ENCODE measurements at places on chromosomes 7 and 10.

- no peak for DNase-seq
Measured at GRCh38 chr10:117237401-117237991, 3.4 kb upstream of the SLC18A2 start.

DNA sequence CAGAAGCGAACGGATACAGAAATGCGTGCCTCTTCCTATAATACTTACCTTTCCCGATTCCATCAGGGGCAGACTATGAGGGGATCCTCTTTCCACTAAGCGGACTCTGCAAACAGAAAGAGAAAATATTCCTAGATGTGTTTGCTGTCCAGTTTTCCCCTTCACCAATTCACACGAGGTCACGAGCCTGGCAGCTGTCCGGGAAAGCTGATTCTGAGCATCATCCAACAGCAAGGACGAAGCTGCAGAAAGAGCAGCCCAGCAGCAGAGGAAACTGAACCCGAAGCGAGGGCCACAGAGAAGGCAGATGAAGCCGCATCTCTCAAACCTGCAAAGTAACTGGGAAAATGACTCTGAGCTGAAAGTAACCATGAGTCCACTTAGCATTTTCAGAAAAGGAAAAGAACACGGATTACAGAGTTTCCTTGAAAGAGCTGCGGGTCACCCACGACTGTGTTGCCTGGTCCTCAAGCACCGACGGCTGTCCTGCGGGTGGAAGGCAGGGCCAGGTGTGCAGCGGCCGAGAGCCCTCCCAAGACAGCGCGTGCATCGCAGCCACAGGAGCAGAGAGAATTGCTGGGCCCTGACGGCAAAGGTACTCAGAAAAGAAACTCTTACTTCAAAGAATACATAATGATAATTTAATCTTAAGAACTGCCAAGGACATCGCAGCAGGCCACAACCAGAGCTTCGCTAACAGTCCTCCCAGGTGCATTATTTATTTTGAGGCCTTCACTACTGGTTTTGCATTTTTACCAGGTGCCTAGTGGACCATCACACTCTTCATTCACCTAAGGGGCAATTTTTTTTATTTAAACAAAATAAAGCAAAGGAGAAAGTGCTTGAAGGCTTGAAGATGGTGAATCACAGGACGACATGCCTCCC is 153.3 kb downstream of the ZMYND11 start:
- no peak for DNase-seq

DNA sequence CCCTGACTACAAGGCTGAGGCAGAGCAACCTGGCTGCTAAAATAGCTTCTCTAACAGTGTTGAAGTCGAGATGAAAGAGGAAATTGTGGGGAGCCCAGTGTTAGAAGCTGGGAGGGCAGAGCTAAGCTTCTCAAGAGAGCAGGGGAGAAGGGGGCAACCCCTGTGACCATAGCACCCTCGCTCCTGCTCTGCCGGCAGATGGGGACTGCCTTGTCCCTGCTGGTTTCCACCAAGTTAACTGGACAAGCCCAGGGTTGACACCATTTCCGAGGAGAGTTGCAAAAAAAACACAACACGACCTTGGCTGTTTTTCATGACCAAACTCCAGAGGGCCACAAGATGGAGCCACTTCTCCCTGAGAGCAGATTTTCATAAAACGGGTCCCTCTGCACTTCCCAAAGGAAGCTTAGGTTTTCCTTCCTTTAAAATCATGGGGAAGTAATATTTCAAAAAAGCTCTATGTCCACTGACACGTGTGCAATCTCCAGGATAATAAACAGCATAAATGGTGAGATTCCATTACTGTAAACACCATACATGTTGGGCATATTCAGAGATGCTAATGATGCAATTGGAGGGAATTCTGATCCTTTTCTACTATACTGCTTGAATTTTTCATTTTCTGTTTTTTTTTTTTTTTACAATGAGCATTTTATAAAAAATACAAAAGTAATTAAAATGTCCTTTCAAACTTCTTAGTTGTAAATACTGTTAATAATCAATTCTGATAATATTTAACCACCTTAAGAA is 140.4 kb downstream of the PIP4K2A start:
- no peak for DNase-seq

DNA sequence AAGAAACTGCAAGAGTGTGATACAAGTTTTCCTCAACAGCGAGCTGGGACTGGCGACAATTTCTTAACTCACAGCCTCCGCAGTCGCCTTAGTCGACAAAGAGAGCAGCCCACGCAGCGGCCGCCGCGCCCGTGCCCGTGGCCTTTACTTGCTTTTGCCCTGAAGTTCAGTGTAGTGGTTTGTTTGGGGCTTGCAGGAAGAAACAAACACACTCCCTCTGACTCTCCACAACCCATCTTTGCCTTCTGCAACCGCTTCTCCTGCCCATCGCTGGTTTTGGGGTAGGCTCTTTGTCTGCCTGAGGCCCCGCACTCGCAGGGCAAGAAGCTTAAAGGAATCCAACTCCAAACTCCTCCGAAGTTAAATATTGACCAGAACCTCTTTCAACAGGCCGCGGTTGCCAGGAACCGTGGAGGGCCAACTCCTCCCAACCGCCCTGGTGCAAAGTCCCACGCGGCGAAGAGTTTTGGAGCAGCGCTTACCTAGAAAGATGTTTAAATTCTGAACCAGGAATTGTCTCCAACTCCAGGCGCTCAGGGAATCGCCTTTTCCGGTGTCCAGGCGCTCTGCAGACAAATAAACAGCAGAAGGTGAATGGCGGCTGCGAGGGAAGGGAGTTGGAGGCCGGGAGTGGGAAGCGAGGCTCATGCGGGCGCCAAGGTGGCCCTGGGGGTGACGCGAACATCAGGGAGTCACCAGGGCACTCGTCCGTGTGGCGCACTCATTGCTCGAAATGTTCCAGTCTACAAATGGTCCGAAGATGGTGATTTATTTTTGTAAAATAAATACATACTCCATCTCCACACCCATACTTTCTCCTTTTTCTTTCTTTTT is 8.3 kb downstream of the HOXA4 start:
- DNase-seq, result no peak

DNA sequence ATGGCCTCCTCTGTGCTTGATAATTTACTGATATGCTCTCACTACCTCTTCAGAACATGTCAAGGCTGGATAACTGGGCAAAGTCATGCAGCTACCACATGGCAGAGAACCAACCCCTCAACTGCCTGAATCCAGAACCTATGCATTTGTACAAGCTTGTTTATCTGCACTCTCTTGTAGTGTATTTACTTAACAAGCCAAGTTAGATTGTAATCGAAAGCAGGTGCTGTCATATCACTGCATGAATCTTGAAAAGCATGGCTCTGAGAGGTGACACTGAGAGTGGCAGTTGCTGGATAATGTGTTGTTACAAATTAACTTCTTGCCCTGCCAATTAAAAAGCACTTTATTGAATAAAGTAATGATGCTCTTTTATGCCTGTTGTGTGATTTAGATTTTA is 588.6 kb downstream of the NRG3 start:
- no peak for DNase-seq

GRCh38 chr7:50349399-50349798 is 44.9 kb downstream of the IKZF1 start:
- no peak for DNase-seq

DNA sequence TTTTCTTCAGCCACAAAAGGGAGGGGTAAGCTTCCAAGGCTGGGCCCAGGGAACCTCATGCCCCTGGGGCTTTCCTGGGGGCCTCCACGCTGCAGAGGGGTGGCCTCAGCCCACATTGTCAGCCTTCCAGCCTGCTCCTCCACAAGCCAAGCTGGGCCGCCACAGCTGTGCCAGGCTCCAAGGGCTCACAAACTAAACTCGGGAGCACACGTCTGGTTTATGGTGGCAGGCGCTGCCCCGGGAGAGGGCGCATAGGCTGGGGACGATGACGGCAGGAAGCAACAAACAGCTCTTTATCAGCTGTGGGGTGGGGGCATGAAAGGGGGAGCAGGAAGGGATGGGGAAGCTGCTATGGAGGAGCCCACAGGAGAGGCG is 6.3 kb upstream of the CDH23 start:
- DNase-seq, result no peak

GRCh38 chr7:102895602-102896001 is 17.2 kb upstream of the LRRC17 start:
- DNase-seq, result no peak

- DNase-seq, result no peak
Measured at GRCh38 chr7:105365541-105366534, 22.9 kb downstream of the SRPK2 start.

All from NCI-H1417 treated with DMSO at 0.1 percent for 48 hours (cell line).